ENCODE measurements at places on chromosomes 4 and X. TPM values are rescaled to one million over a fixed set of nuclear protein-coding genes. Genes with fewer than 3 reads are reported as not detected.

DNA sequence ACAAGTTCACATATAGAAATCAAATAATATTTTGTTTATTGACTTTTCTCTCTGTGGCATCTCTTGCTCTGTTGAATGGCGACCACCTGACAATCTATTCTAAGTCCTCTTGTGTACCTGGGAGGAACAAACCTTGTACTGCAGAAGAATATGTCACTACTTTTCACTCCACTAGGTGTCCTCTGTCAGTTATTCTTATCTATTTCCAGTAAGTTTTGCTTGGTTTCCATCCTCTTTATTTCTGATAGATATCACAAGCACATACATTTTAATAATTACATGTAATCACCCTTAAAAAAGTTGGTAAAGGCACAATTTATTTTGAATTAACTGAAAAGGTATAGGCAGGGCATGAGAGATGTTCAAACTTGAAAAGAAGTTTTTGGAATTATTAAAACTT, 238.4 kb downstream of the SNCA start:
- no peak overlapping the region for H3K4me3 ChIP-seq
- no peaks in the 10 kb centered on the region for H3K27me3 ChIP-seq
- no peak overlapping the region for H3K27ac ChIP-seq

DNA sequence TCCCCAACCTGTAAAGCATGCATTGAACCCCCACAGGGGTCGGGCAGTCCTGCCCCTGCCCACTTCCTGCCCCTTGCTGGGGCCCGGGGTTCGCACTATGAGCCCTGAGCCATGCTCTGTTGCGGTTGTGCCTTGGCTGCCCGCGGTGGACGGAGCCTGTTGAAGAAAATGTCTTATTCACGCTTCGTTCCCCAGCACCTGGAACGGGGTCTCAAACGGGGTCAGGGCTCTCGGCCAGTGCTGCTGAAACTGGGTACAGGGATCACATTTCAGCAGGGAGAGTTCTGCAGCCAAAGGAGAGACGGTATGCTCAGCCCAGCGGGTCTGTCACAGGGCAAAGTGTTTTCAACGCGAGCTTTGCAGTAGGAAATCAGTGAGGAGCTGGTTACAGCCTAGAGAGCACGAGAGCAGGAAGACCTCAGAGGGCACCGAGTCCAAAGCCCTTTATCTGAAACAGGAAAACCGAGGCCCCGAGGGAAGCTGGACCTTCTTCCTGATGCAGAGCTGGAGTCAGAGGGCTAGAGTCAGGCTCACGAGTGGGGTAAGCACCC, 46.3 kb upstream of the AFAP1 start:
- no peaks in the 10 kb centered on the region for H3K4me1 ChIP-seq
- DNase-seq, result no peak
- H3K27me3 ChIP-seq, result no peaks in the 10 kb centered on the region
- no peaks in the 10 kb centered on the region for H3K36me3 ChIP-seq
- no peak overlapping the region for H3K27ac ChIP-seq

GRCh38 chrX:42536286-42536685, 241.7 kb downstream of the PPP1R2C start:
- no peaks in the 10 kb centered on the region for H3K36me3 ChIP-seq
- no peaks in the 10 kb centered on the region for H3K4me1 ChIP-seq
- DNase-seq, result no peak
- no peak overlapping the region for H3K4me3 ChIP-seq

DNA sequence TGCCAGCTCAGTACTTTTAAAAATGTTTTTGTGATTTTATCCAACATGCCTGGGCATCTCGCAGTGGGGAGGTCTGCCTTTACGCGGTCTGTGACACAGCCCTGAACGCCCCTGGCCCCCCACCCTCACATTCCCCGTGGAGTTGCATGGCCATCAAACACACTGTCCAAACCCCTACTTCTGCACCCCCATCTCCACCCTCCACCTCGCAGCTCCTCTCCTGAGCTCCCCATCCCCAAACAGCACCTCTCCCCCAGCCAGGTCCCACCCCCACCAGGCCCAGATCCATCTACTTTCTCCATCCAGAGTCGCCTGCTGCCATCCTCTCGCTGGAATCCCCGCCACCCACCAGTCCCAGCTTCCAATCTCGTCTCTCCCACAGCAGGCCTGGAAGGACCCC, 9.5 kb downstream of the ZFYVE28 start:
- no peak overlapping the region for H3K27ac ChIP-seq
- no peak for DNase-seq
- H3K36me3 ChIP-seq, result no peaks in the 10 kb centered on the region
- H3K4me1 ChIP-seq, result peaks cover 2% of the 10 kb centered on the region
- H3K4me3 ChIP-seq, result no peak overlapping the region
- no peaks in the 10 kb centered on the region for H3K27me3 ChIP-seq

- no peaks in the 10 kb centered on the region for H3K4me1 ChIP-seq
- DNase-seq, result no peak
- H3K36me3 ChIP-seq, result no peaks in the 10 kb centered on the region
- no peaks in the 10 kb centered on the region for H3K27me3 ChIP-seq
- H3K4me3 ChIP-seq, result no peak overlapping the region
- no peak overlapping the region for H3K27ac ChIP-seq
Measured at GRCh38 chr4:149296084-149296483, 519.6 kb downstream of the IQCM start.

GRCh38 chr4:55346851-55347255, 811 bp downstream of the SRD5A3 start:
- H3K4me3 ChIP-seq, result peak overlapping the region; percentile 74
- H3K27me3 ChIP-seq, result no peaks in the 10 kb centered on the region
- no peaks in the 10 kb centered on the region for H3K36me3 ChIP-seq
- H3K4me1 ChIP-seq, result peaks cover 5% of the 10 kb centered on the region
- H3K27ac ChIP-seq, result peak overlapping the region; percentile 93

Gene SSX4B
- total RNA-seq, result 0.91 TPM

Gene SCRG1
- 0.14 TPM for total RNA-seq

Data from prostate gland (tissue), 2 donors.